Stimulated activated CD8-positive, alpha-beta memory T cell treated with anti-CD3 and anti-CD28 coated beads, Interleukin-2, amount 100 ng/mL, for 1 hour (primary cell): ENCODE measurements at places on chromosomes 13 and 19.

DNA sequence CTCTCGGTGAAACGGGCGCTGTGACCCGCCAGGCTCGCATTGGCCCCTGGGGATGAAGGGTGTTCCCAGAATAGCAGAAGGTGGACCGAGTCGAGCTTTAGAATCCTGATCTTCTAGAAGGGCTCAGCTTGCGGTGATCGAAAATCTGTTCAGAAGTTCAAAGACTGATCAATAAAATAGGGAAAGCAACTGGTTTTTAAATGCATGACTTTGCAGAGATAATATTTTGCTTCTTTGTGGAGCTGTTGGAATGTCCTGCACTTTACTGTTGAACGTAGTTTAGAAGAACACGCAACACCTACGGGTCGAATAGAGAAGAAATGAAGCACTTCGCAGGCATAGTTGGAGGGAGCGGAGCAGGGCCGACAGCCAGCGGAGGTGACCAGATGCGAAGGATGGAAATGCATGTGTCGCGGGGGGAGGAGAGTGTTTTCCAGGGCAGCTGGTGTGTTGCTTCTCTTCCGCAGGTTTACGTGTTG, 766 bp downstream of the CEBPG start:
- DNase-seq: no peak

GRCh38 chr13:114063545-114064449, 68.6 kb downstream of the RASA3 start:
- no peak for DNase-seq

DNA sequence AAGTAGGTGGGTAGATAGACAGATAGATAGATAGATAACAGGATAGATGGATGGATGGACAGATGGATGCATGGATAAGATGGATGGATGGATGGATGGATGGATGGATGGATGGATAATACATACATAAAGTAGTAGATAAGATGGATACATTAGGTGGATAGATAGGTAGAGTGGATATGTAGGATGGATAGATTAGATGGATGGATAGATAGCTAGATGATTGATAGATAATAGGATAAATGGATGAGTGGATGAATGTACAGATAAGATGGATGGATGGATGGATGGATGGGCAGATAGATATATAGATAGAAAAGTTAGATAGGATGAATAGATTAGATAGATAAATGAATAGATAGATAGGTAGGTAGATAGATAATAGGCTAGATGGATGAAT, 2.1 kb downstream of the CYP4F3 start:
- DNase-seq: no peak

DNA sequence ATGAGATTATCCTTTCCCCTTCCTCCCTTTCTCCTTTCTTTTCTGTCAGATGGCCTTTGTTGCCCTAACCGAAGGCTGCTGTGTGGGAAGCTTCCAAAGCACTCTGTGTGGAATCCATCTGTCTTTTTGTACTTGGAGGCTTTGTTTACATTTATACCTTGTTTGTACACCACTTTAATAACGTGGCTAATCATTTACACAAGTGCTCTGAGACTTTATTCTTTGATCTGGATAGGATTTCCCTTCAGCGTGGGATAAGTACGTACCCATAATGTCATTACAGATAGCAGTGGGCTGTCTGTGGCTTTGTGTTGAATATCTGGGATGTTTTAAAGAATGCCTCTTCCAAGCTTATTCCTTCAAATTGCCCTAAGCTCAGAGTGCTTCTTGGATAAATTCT, 684.7 kb upstream of the SLITRK5 start:
- DNase-seq: no peak

GRCh38 chr13:111953546-111954178, 113.3 kb upstream of the SOX1 start:
- DNase-seq: no peak

- no peak for DNase-seq
Observed at GRCh38 chr13:109785892-109786450, 412 bp downstream of the IRS2 start.

- DNase-seq: no peak
Observed at GRCh38 chr13:34044660-34045080, 226.7 kb downstream of the RFC3 start.

GRCh38 chr13:44523146-44524015, 52.7 kb downstream of the TSC22D1 start:
- DNase-seq: no peak

- no peak for DNase-seq
Observed at GRCh38 chr19:7677669-7678311, 900 bp downstream of the MCEMP1 start.

DNA sequence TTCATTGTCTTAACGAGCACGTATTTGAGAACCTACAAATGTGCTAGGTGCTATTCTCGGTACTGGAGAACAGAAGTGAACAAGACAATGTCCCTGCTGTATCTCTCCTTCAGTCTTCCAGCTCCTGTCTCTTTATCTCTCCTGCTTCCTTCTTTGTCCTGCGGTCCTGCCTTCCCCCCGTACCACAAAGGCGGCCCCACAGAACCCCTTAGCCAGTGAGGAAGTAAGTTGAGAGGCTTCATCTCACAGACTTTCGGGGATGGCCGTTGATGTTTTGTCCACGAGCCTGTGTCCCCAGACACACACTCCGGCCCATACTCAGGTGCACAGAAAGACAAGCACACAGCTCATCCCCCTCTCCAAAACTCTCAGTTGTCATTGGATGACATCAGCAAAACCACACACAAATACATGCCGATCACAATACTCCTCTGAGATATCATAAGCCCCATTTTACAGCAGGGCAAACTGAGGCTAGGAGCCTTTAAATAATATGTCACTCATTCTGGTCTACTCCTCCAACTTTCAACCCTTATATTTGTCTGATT, 507 bp upstream of the SWSAP1 start:
- no peak for DNase-seq

DNA sequence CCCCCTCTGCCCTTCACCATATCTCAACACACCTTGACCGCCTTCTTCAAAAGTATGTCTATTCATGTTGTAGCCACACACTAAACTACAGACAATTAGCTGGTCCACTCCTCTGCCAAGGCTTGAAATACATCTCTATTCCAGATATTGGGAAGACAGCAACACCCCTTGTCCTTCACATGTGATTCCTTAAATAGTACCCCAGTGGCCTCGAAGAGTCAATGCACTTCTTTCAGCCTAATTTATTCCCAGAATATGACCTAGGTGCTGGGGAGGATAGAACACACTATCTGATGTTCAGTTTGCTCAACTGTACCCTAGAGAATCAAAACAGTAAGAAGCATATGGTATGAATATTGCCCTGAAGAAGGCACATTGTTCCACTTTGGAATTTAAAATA, 82.4 kb upstream of the DACH1 start:
- DNase-seq: no peak

- no peak for DNase-seq
Observed at GRCh38 chr13:107066355-107066754, 498.4 kb upstream of the ARGLU1 start.

GRCh38 chr13:65926750-65927171, 1303.4 kb downstream of the PCDH9 start:
- no peak for DNase-seq

DNA sequence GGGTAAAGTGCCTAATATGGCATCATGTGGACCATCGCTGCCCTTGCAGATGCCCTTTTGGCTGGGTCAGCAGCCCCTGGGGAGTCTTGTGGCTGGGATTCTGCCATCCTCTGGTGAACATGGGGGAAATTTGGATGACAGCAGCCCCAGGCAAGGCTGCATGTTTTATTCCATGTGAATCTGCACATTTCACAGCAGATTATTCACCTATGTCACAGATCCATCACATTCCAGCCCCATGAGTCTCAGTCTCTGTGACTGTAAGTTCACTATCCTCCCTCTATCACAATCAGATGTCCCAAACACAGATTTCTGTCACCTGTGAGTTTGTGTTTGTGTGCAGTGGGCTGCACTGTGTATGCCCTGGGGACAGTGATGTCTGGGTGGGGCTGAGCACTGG, 36.8 kb upstream of the PSG9 start:
- no peak for DNase-seq

DNA sequence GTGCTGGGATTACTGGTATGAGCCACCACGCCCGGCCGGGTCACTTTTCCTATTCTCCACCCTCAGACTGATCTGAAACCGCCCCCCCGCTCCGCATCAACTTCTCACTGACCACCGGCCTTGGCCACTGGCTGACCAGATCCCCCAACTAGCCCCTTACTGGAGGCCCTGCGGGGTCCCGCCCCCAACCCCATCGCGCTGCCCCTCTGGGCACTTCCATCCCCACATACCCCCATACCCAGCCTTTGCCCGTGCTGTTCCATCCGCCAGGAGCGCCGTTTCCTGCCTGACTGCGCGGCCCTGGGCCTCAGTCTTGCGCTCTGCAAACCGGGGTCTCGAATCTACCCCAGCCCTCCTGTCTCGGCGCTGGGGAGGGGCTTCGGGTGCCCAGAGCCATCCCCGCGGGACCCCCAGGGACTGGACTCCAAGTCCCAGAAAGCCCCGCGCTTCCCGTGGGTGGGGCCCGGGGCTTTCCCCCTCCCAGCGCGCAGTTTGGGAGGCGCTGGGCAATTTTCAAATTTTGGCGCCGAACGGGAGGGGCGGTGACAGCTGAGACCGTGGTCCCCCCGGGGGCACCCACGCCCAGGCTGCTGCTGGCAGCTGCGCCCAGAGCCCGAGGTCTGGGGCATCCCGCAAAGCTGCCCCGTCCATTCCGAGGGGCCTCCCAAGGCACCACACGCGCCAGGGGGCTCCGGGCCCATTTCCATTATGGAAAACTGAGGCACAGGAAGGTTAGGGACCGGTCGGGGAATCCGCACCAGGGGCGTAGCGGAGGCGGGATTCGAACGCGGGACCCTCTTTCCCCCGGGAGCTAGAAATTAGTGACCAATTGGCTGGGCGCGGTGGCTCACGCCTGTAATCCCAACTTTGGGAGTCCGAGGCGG, 5.2 kb upstream of the LMNB2 start:
- DNase-seq: no peak

GRCh38 chr13:19967621-19968020, 9.1 kb downstream of the ZMYM2 start:
- no peak for DNase-seq

DNA sequence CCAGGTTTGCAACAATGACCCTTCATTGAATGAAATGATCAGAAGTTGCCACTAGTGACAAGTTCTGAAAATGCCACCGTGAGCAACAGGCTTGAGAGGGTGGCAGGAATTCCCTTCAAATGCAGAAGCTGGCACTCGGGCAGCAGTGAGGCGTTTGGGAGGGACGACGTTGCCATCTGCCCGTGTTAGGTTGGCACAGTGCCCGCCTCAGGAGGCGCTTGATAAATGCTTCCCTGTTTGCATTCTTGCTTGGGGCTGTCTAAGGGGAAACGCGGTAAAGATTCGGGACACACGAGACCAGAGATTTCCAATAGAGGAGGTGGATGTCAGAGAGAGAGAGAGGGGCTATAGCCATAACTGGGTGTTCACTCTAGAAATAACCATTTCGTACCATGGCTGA, 101.9 kb downstream of the TEX29 start:
- no peak for DNase-seq

- DNase-seq: no peak
Observed at GRCh38 chr13:112687836-112688559, 1.8 kb upstream of the ATP11A start.

DNA sequence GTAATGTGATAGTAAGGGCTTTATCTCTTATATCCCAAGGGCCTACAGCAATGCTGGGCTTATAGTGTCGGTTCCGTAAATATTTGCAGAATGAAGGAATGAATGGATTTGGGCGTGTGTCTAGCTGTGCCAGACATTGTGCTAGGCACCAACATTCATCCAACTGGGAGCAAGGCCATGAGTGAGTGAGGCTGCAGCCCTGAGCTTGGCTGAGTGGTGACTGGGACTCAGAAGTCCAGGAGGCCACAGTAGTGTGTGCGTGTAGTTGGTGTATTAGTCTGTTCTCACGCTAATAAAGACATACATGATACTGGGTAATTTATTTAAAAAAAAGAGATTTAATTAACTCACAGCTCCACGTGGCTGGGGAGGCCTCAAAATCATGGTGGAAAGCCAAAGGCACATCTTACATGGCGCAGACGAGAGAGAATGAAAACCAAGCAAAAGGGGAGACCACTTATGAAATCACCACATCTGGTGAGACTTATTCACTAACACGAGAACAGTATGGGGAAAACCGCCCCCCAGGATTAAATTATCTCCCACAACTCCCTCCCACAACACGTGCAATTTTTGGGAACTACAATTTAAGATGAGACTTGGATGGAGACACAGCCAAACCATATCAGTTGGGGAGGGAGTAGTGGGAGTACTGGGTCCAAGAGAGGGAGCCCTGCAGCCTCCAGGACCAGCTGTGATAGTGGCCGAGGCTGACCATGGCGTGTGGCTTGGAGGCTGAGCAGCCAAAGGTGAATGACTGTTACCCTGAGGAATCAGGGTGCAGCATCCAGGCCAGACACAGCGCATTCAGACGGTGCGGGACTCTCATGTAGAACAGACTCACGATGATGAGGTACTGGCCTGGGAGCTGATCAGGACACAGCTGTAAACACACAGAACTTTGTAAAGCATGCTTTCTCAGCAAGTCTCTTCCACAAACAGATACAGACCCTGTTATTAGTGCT, 104.6 kb downstream of the TEX26 start:
- no peak for DNase-seq

- DNase-seq: peak; percentile 9
Observed at GRCh38 chr13:49627831-49628652, at the start of gene ARL11. TSS of gene ARL11 (plus strand) at chr13:49628507. CDS start at chr13:49630448, 1,941 bp downstream.

GRCh38 chr13:24181991-24182702, 21.6 kb downstream of the SPATA13 start:
- DNase-seq: no peak

DNA sequence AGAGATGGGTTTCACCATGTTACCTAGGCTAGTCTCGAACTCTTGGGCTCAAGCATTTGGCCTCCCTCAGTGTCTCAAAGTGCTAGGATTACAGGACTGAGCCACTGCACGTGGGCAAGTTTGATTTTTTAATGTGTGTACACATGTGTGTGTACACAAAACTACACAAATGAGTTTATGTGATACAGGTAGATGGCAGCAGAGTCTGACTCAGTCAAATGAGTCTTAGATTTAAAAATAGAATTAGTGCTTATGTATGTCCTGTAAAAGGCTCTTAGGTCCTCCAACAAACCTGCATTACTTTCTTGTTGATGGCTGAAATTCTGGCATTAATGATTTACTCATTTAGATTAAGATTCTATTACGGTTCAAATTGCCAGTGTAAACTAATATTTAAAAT, 293.7 kb downstream of the PCDH17 start:
- no peak for DNase-seq

- no peak for DNase-seq
Observed at GRCh38 chr19:7851623-7852500, 21.8 kb downstream of the EVI5L start.
